ENCODE measurements at places on chromosomes 1 and 21.
A peak's percentile ranks its signal among the peaks of the same experiment; 100 is the strongest.

DNA sequence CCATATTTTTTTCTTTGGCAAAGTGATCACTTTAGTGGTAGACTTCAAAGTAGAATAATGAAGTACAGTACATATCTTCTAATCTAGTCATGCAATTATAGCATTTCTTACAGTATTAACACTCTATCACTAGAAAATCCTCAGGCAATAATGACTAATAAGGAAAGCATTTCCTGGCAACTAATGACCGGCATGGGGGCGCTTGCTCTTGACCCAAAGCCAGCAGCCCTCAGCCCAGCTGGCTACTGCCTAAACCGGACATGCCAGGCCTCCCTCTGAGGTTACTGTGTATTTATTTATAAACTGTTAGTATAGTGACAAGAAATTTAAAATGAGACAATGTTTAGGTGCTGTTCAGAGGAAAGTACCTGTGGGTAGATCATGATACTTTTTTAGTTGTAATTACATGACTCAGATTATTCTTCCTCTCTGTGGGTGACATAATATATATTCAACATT is 633.8 kb downstream of the PTPRC start:
- DNase-seq: peak; percentile 3

DNA sequence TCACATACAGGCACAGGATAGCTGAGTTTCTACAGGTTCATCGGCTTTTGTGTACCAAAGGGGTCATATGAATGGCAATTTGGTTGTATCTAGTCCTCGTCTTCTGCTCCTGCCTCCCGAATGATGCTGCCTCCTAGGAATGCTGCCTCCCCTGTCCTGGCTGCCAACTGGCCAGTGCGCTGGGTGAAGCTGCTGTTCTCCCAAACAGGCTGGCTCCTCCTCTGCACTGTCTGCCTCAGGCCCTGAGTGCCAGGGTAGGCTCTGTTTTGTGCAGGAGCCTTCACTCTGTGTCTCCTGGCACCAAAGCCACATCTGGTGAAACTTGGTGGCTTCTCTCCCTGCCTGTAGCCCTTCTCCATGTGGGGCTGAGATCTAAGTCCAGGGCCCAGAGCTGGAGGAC is 60.3 kb downstream of the RHOU start:
- no peak for DNase-seq

DNA sequence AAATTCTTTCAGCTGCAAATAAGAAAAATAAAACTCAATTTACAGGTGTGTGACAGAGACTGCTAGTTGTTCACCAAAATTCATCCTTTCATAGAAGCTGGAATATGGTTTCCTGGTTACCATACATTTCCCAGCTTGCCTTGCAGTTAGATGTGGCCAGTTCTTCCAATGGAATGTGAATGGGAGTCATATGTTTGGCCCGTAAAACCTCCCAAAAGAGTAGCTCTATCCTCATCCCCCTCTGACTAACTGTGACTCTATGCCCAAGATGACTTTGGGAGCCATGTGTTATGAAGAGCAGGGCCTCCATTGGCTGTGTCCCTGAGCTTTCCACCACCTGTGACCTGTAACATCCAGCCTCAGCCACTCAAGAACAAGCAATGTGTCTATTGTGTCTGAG is 90.6 kb upstream of the NGF start:
- DNase-seq: no peak

- DNase-seq: no peak
Measured at GRCh38 chr1:101980974-101981373, 15.8 kb downstream of the OLFM3 start.

- no peak for DNase-seq
Measured at GRCh38 chr1:28482702-28483101, 23.1 kb upstream of the RCC1 start.

GRCh38 chr21:32410916-32411315 is 1.6 kb upstream of the EVA1C start:
- DNase-seq: no peak

GRCh38 chr1:32464716-32465577 is at the start of gene ZBTB8B:
ZBTB8B (plus strand) TSS chr1:32465072; CDS start chr1:32470625, 5,553 bp downstream.
- no peak for DNase-seq

DNA sequence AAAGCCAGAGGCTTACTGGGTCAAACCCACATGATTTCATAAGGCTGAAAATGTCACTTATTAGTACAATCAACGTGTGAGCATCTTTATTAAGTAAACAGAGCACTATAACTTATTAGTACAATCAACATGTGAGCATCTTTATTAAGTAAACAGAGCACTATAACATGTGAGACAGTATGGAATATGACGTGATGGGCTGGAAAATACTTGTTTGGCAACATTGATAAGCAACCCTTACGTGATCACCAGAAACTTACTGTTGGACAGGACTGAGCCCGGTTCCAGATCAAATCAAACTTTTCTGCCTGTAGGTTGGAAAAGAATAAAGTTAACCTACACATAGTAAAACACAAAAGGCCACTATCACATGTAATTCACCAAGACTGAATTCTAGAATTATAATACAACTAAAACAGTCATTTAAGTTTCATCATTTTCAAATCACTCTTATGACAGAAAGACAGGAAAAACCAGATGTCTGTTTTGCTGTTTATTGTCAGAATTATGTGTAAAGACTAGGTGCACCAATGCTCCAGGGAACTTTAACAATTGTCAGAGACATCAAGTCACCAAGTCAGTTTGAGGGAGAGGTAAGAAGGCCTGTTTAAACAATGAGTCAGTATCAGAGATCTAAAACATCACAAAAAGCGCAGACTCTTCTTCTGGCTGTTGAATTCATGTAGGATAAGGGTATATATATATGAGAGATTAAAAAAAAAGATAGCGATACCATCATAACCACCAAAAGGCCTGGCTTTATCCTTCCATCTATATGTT is 15.7 kb downstream of the ATPAF1 start:
- no peak for DNase-seq

DNA sequence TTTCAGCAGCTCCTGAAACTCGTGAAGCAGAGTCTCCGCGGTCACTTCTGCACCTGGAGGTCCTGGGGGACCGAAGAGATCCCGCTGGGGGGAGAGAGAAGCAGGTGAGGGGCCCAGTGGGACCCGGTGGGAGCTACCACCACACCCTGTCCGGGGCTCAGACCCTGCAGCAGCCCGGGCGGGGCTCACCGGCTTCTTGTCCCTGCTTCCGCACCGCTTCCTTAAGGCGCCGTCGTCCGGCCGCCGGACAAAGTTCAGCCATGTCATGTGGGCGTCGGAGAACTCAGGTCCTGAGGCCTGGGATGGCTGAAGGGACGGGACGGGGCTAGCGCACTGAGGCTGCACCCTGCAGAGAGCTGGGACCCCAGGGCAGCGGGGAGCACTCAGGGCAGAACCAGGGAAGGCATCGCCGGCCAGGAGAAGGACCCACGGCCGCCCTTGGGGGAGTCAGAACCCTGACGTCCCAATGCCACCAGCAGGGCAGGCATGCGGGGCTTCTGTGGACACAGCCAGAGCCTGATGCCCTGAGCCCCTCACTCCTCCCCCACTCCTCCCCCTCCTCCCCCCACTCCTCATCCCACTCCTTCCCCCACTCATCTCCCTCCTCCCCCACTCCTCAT is 2.2 kb downstream of the C1QTNF12 start:
- no peak for DNase-seq

GRCh38 chr1:116133696-116134475 is 22.7 kb downstream of the MAB21L3 start:
- DNase-seq: no peak

- DNase-seq: no peak
Measured at GRCh38 chr1:31668303-31668883, 23.7 kb upstream of the PEF1 start.

- no peak for DNase-seq
Measured at GRCh38 chr1:81232420-81232819, 568.3 kb upstream of the ADGRL2 start.

DNA sequence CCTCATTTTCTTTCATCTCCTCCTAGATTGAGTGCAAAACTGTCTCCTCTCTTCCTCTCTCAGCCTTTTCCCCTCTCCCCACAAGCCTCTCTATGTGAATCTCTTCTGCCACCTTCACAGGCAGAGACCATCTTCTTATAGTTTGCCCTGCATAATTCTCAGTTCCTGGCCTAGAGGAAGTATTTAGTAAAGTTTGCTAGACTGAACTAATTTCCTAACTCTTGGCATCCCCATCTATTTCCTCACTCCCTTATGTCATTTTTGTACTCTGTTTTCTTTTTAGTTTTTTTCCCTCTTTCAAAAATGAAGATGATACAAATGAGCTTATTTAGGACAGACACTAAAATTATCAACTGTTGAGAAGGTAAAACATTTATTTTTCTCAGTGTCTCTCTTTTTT is 66.0 kb downstream of the XCL2 start:
- no peak for DNase-seq

- DNase-seq: no peak
Measured at GRCh38 chr21:36038701-36039497, 21.4 kb downstream of the SETD4 start.

GRCh38 chr1:169395955-169396354 is 28.0 kb downstream of the BLZF1 start:
- no peak for DNase-seq

- DNase-seq: no peak
Measured at GRCh38 chr1:33098371-33098770, 17.4 kb downstream of the AZIN2 start.

DNA sequence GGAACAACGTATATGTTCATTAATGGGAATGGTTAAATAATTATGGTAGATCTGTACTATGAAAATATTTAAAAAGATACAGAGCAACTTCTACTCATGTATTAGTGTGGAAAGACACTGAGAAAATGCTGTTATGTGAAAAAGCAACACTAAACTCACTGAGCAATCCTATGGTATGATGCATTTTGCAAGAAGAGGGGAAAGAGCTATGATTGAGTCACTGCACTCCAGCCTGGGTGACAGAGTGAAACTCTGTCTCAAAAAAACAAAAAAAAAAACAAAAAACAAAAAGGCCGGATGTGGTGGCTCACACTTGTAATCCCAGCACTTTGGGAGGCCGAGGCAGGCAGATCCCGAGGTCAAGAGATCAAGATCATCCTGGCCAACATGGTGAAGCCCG is 44.4 kb downstream of the ATP5PO start:
- no peak for DNase-seq

DNA sequence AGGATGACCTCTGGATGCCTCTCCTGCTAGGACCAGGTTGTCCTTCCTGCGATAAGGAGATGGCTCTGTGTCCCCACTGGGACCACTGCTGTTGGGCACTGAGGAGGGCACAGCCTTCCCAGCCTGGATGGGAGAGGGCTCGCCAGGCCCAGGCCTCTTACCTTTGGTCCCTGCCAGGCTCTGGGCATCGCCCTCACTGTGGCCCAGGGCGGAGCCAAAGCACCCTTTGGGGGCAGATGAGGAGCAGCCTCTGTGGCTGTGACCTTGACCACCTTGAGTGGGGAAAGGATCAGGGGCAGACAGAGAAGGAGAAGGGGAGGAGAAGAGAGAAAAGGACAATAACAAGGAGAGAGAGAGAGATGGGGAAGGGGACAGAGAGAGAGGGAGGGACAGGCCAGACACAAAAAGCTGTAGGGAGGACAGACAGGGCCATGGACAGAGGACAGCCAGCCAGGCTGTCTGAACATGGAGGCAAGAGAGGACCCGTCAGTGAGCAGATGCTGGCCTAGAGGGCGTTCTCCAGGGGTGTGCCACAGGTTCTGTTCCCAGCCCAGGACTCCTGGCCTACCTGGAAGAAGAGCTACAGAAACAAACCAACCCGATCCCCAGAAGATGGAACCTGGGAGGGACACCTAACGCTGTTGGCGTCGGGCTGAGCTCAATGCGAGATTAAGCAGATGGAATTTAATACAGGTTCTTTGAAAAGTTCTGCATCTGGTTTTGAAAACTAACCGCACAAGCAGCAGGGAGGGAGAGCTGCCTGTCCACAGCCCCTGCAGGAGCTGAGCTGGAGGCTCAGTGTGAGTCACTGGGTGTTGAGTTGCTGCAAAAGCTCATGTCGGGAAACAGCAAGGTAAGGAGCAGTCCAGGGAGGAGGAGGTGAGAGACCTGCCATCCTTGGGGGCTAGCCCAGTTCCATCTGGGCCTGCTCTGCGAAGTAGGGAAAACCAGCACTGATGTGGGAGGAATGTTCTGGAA is 262.1 kb downstream of the PTPRU start:
- no peak for DNase-seq

GRCh38 chr1:12532405-12533315 is 85.3 kb downstream of the DHRS3 start:
- DNase-seq: no peak

DNA sequence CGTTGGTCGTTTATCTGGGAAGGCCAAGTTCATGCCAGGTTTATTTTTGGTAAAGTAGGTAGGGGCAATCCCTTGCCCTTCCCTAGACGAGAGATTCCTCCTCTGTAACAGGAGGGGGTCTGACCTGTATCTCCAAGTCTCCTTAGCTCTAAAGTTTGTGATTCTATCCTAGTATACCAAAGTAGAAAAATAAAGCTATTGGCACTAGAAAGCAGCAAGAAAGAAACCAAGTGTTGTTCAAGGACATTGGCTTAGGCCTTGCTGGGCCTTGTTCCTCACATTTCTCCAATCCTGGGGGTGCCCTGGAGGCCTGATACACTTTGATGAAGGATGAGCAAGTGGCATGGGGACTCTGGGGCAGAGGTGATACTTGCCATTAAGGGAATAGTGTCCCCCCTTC is 814 bp downstream of the MTARC2 start:
- no peak for DNase-seq

DNA sequence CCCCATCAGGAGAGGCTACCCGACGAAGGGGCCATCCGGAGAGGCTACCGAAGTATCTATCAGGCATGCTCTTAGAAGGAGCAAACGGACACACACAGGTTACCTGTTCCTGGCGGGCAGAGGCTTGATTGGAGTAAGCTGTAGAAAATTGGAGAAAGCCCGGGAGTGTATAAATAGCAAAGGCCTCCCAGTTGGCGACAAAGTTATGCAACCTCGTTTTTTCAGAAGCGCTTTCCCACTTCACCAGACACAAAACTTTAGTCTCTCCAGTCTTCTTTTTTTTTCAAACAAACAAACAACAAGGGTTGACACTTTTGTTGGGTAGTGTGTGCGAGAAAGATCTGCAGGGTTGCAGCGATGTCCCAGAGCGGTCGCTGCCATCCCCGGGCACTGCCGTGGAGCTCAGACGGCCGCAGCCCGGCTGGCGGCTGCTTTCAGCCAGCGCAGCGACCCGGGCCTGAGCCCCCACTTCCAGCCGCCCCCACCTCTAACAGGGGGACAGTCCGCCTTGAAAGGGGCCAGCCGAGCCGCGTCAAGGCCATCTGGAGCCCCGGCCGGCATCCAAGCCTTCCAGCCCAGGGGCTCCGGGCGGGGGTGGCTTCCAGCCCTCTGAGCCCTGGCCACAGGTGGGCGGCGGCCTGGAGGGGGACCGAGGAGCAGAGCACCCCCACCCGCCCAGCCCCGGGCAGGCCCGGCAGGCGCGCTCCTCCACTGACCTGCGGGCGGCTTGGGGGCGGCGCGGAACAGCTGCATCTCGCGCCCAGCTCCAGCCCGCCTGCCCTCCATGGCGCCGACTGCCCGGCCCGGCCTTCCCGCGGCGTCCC is 616 bp downstream of the MCOLN3 start:
- DNase-seq: no peak

- DNase-seq: no peak
Measured at GRCh38 chr1:239922778-239923522, 168.7 kb upstream of the FMN2 start.

- no peak for DNase-seq
Measured at GRCh38 chr1:156556354-156556753, 16.0 kb downstream of the IQGAP3 start.

All from GM18507 (cell line).